Non-pigmented ciliary epithelial cell (primary cell): ENCODE measurements at places on chromosomes 11 and 22.

DNA sequence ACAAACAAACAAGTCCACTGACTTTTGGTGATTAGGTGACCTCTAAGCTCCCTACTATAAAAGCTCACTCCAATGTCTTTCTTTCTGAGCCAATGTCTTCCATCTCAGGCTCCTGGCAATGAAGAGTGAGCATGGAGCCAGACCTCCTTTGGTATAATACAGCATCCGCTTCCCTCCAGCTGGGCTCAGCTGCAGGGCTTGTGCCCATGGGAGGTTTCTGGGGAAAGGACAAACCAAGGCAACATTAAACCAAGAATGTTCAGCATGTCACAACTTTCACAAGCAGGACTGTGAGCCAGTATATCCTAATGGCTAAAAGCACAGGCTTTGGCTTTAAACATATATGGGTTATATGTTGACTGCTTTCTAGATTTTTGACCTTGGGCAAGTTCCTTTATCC lies 58.8 kb downstream of the EHF start:
- no peak for DNase-seq

DNA sequence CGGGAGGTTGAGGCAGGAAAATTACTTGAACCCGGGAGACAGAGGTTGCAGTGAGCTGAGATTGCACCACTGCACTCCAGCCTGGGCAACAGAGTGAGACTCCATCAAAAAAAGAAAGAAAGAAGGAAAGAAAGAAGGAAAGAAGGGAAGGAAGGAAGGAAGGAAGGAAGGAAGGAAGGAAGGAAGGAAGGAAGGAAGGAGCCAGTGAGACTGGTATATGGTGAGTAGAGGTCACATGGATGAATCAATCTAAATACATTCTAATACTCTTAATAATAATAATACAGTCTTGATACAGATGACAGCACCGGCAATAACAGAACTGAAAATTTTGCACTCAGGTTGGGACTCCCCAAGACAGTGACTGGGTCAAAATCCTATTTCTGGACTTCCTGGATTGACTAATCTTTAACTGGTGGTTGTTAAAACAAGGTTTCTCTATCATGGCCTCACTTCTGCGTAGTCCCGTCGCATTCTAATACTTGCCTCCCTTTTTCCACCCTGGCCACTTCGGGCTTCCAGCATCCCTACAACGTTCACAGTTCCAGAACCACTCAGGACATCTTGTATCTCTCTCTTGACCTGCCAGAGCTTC lies 53.5 kb upstream of the EIF3M start:
- DNase-seq = no peak

- no peak for DNase-seq
These were observed 66.6 kb upstream of the TP53I11 start for GRCh38 chr11:45017329-45017728.

GRCh38 chr22:30943368-30943767 lies 25.2 kb downstream of the MORC2 start:
- DNase-seq = no peak

- DNase-seq = no peak
These were observed 41.9 kb upstream of the PPP6R3 start for GRCh38 chr11:68418648-68419047.

DNA sequence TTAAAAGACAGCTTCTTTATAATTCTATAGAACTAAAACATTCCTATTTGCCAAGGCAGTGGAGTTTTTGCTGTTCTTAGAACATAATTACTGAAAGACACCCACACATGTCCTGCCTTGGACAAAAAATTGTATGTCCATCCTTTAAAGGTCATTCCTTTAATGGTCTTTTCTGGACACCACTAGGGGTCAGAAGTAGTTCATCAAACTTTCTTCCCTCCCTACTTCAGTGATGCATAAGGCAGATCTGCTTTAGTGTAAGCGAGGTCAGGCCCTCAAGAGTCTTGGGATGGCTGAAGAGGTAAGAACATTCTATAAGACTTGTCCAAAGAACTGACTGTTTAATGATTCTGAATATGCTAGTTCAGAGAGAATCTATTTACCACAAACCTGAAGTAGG lies 4.3 kb upstream of the OR51V1 start:
- DNase-seq = peak; percentile 50

DNA sequence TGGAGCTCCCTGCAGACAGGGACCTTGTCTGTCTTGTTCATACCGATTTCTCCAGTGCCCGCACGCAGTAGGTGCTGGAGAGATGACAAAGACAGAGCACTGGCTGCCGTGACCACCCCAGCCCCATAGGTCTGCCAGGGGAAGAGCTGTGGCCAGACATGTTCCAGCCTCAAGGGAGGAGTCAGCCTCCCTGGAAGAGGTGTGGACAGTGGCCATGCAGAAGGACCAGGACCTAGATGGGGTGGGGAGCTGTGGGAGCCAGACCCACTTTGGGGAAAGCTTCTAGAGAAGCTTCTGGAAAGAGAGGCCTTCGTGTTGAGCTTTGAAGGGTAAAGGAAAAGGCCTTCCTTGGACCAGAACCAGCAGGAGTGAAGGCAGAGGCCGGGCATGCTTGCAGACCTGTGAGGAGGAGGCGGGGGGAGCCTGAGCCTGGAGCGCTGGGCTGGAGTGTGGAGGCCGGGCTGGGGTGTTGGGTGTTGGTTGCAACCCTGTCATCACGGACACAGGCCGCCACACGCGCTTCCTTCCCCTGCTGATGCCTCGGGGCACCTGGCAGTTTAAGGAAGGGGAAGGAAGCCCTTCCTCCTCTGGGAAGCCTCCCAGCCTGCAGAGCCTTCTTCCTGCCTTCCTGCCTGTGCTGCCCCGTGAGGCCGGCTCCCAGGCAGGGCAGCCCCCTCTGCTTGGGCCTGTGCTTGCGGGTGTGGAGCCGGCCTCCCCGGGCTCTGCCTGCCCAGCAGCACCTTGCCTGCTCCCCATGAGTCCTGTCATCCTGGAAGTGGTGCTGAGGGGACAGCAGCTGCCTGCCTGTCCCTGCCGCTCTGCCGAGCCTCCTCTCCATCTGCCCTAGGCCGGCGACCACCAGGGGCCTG lies 12.3 kb downstream of the RELT start:
- no peak for DNase-seq

- DNase-seq = no peak
These were observed 40.2 kb upstream of the CCDC188 start for GRCh38 chr22:20191000-20191515.

- DNase-seq = no peak
These were observed 70.8 kb upstream of the PITPNB start for GRCh38 chr22:27989758-27990450.

- DNase-seq = peak; percentile 78
These were observed 6.4 kb upstream of the ME3 start for GRCh38 chr11:86678823-86679222.

- no peak for DNase-seq
These were observed 40.5 kb downstream of the OR10A6 start for GRCh38 chr11:7890417-7891172.

- DNase-seq = no peak
These were observed 7.5 kb upstream of the OR8G1 start for GRCh38 chr11:124233376-124233775.

- DNase-seq = no peak
These were observed 8.0 kb upstream of the SERPIND1 start for GRCh38 chr22:20765938-20766337.

DNA sequence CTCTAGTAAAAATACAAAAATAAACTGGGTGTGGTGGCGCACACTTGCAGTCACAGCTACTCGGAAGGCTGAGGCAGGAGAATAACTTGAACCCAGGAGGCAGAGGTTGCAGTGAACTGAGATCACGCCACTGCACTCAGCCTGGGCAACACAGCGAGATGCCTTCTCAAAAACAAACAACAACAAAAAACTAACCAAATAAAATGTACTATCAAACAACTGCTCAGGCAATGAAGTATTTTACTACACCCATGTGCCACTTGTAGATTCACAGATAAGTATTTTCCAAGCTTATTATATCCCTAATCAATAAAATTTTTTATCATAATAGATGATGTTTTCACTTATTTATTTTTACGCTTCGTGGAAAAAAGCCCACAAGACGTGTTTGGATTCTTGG lies 924 bp downstream of the C11orf65 start:
- DNase-seq = no peak

DNA sequence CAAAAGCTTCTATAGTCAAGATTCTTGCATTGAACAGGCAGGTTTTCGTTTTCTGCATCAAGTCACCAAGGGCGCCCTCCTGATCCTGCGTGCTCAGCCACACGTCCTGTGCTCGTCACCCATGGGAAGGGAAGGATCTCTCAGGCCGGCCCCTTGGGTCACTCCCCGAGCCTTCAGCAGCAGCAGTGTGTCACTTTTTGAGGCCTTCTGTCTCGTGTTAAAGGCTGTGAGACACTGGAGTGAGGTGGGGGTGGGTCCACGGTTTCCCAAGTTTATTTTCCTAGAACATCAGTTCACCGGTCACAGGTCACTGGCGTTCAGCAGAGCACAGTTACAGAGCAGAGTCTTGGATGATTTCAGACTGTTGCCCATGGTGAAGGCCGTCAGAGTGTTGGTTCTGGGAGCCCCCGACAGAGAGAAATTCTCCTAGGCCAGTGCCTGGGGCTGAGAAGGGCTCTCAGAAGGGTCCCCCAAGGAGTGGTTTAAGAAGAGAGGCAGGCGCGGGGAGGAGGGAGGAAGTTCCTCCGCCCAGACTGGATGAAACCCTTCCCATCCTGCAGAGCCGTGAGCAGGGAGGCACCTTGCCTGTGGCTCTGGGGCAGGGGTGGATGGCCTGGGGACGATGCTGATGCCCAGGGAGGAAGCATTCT lies 13.5 kb upstream of the ADORA2A start:
- no peak for DNase-seq

DNA sequence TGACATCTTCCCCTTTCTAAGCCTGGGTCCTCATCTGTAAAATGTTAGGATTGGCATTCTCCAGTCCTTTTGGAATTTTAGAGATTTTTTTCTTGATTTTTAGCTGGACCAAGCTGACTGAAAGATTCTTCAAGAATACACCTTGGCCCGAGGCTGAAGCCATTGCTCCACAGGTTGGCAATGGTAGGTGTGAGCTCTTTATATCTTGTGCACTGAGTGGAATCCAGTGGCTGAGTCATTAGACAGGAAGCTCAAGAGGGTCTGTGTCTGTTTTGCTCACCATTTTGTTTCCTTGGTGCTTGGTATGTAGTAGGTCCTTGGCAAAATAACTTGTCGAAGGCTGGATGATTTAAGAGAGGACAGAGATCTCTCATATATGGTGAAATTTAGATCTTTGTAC lies 6.2 kb downstream of the EIF3L start:
- no peak for DNase-seq

DNA sequence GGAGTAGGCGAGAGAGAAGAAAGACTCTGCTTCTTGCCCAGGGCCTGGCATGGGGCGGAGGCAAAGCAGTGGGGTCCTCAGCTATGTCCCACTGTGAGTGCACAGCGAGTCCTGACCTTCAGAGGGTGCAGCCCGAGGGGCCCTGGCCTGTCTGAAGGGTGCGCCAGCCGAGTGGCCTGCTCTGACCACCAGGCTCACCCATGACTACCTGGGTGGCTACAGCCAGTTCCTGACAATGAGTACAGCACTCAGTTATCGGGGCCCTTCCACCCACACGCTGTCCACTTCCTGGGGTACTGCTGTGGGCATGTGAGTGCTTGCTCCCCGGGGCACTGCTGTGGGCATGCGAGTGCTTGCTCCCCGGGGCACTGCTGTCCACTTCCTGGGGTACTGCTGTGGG lies 74.1 kb upstream of the B3GAT1 start:
- DNase-seq = no peak

DNA sequence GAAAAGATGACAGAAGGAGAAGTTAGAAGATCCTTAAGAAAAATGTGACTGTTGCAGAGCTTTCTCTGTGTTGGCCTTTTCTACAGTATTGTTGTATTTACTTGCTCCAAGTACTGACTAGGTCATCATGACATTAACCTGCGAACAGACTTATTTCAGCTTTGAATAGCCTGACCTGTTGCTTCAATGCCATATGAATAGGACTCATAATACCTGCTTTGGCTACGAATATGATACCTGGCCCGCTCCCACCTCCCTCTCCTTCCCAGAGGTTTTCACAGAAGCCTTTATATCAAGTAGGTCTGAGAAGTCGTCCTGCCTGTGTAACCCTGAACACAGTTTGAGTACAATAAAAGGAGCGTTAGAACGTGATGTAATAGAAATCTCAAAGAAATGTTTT lies 169.6 kb upstream of the PGR start:
- no peak for DNase-seq

DNA sequence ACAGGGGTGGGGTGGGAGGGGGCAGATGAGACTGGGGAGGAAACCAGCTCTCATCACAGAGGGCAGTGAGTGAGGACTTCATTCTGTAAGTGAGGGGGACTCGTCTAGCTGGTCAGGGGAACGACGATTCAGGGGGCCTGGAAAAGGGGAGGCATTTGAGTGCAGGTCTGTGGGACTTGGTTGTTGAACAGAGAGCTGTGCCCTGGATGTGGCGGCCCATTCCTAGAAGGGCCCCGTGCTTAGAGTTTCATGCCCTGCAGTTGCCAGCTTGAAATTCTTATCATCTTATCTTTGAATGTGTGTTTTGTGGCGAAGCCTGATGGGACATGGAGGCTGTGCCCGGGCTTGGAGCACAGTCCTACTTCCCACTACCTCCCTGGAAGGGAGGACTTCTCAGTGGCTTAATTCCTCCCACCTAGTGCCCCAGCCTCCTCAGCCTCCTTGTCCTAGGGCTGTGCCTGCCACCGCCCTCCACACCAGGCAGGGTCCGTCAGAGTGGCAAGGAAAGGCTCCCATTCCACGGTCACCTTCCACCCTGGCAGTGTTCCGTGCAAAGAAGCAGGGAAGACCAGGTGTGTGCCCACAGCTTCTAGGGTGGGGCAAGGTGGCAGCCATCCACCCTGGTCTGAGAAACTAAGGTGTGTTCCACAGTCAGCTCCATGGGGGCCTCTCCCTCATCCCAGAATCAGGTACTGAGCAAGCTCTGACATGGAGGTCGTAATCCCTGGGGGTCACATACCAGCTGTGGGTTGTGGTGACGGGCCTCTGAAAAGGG lies 59.7 kb upstream of the LMO1 start:
- DNase-seq = no peak

GRCh38 chr11:113397212-113397611 lies 9.6 kb downstream of the ANKK1 start:
- DNase-seq = no peak

- DNase-seq = no peak
These were observed 30.4 kb downstream of the INSC start for GRCh38 chr11:15145151-15145550.
